ENCODE measurements at places on chromosomes 16 and 17.
A peak's percentile ranks its signal among the peaks of the same experiment; 100 is the strongest.

DNA sequence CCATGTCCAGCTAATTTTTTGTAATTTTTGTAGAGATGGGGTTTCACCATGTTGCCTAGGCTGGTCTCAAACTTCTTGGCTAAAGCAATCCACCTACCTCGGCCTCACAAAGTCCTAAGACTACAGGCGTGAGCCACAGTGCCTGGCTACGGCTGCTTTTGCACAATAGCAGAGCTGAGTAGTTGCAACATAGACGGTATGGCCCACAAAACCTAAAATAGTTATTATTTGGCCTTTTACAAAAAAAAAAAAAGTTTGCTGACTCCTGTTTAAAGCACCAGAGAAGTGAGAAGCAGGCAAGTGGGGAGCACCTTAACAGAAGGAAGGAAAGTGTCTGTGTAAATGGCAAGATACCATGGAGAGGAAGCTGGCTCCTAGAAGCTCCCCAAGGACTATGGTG, 5.3 kb upstream of the HSF5 start:
- DNase-seq, result no peak

DNA sequence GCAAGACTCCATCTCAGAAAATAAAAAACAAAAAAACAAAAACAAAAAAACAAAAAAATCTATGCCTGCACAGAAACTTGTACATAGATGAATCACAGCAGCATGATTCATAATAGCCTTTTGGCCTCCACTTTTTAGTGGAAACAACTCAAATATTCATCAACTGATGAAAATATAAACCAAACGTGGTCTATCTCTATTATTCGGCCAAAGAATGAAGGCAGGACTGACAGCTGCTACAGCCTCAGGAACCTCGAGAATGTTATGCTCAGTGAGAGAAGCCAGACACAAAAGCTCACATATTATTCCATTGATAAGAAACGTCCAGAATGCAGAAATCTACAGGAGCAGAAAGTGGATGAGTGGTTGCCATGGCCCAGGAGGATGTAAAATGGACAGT, 19.8 kb downstream of the PPL start:
- no peak for DNase-seq

DNA sequence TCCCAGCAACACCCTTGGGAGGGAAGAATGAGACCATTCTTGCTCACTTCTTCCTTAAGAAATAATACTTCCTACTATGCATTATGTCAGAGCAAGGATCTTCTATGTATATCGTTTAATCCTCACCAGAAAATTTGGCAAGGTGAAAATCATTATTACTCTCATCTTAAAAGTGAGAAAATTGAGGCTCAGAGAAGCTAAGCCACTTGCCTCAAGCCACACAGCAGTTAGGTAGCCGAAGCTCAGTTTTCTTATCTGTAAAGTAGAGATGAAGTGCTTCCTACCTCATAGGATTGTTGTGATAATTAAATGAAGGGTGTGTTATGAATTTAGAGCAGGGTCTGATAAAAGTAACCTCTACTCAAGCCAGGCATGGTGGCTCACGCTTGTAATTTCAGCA, 368.9 kb upstream of the ASIC2 start:
- DNase-seq, result no peak

DNA sequence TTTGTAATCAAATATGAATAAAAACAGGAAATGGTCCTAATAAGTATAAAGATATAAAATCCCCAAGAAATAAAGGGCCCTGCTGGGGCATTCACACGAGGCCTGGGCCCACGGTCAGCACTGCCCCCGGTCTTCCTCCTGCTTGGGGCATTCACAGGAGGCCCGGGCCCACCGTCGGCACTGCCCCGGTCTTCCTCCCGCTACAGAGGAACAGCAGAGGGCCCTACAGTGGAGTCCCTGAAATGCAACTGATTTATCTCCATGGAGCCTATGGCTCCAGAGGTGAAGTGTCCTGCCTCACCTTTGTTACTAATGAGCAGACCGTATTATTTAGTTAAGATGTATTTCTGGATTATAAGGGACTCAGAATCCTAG, 46.5 kb downstream of the MAP1LC3B start:
- DNase-seq, result no peak

- DNase-seq, result no peak
Measured at GRCh38 chr16:79288066-79288465, 312.5 kb downstream of the MAF start.

DNA sequence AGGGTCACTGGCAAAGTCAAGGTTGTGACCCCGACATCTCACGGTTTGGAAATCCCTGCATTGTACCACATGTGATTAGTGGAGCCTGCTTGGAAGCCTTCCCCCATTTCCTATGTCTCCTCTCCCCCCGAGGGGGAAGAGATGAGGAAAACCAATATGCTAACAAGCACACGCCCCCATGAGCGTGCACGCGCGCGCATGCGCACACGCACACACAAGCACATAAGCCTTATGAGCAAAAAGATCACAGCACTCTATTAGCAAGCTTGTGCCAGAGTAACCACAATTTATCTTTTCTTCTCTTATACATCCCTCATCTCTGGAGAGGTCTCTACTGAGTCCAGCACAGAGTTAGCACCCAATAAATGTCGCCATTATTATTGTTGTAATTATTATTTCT, 31.8 kb upstream of the MMP2 start:
- no peak for DNase-seq

DNA sequence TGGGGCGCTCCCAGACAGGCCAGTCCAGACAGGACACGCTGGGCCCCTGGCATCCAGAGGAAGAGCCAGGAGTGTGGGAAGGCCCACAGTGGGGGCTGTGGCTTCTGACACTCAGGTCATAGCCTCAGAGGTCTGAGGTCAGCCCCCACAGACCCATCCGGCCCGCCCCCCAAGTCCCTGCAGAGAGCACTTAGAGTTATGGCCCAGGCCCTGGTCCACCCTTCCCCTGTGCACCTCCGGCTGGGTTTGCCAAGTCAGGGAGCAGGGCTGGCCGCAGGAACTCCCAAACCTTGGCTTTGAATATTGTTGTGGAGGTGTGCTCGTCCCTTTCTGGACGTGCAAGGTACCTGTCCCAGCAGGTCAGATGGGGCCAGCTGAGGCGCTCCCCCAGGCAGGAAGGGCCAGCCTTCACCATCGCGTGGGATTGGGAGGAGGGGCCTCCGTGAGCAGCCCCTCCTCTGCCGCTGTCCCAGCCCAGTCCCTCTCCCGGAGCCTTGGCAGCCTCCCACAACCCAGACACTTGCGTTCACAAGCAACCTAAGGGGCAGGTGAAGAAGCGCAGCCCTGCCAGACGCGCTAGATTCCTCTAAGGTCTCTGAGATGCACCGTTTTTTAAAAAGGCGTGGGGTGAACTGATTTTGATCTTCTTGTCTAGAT, 74.6 kb downstream of the SOCS1 start:
- no peak for DNase-seq

GRCh38 chr17:12457493-12457892, 208.2 kb upstream of the MYOCD start:
- no peak for DNase-seq

GRCh38 chr16:7914748-7915147, 582.1 kb downstream of the RBFOX1 start:
- no peak for DNase-seq

DNA sequence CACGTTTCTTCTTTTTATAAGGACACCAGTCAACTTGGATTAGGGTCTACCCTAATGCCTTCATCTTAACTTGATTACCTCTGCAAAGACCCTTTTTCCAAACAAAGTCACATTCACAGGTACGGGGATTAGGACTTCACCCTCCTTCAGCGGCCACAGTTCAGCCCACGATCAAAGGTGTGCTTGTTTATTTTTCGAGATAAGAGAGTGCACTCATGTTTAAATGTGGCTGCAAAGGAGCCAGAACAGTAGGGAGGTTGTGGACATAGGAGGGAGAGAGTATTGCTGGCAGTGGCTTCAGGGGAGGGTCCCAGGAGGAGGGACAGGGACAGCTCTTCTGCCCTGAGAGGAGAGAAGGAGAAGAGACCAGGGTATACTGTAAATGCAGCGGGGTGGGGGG, 46.7 kb downstream of the MGAT5B start:
- no peak for DNase-seq

- no peak for DNase-seq
Measured at GRCh38 chr17:65567566-65567965, 6.1 kb upstream of the AXIN2 start.

DNA sequence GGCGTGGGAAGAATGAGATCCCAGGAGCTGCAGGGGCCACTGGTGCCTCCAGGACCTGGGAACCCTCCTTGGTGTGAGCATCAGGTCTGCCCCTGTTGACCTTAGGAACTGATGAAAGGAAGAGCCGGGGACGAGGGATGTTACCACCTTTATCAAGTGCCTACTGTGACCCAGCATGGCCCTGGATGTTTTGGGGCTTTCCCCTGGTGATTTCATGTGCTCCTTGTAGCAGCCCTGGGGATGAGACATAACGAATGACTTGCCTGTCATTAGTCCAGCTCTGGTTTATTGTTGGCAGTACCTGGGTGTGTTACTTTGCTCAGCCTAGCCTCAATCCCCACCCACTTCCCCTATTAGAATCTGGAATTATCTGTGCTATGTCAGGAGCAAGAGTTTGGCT, 39.9 kb downstream of the WSCD1 start:
- no peak for DNase-seq

GRCh38 chr17:50966163-50966666, 100.1 kb upstream of the TOB1 start:
- no peak for DNase-seq

DNA sequence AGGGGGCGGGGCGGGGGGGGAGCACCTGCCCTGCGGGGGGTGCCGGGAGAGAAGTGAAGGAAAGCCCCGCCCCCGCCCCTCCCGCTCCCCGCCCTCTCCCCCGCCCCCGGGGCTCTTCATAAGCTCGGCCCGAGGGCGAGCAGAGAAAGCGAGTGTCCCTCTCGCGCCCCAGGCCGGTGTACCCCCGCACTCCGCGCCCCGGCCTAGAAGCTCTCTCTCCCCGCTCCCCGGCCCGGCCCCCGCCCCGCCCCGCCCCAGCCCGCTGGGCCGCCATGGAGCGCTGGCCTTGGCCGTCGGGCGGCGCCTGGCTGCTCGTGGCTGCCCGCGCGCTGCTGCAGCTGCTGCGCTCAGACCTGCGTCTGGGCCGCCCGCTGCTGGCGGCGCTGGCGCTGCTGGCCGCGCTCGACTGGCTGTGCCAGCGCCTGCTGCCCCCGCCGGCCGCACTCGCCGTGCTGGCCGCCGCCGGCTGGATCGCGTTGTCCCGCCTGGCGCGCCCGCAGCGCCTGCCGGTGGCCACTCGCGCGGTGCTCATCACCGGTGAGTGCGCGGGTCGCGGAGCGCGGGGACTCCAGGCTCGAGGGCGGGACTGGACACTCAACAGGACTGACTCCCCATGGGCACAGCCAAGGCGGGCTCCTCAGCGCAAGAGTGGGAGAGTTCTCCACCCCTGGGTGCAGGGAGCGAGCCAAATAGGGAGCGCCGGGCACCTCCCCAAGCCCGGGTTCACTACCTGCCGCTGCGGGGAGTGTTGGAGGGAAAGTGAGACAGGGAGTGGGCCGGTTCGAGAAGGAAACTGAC, at the start of gene HSD11B2:
TSS of gene HSD11B2 (plus strand) at position 145 of the 798 bp plus-strand sequence. CDS start at position 273, 128 bp downstream.
- DNase-seq, result no peak

GRCh38 chr17:65527857-65528591, 33.4 kb downstream of the AXIN2 start:
- no peak for DNase-seq

DNA sequence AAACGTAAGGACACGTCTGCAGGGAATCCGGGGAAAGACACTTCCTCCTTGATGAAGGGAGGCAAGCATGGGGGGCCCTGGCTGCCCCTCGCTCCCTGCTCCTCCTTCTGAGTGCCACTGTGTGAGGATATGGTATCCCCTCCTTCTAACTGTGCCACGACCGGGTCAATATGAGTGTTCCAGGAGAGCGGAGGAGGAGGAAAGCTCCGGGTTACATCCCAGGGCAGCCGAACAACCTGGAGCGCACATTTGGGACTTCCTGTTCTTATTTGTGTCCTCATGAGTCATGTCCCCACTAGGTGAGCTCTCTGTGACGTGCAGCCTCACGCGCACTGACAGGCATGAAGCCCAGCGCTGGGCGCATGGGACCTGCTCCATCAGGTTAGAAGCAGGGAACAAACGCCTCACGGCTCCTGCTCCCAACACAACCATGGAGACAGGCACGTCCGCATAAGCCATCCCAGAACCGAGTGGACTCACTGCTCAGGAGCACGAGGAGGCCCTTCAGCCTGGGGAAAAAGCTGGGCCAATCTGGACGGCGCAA, 92.9 kb upstream of the DNAH17 start:
- no peak for DNase-seq

- DNase-seq, result no peak
Measured at GRCh38 chr17:38958326-38958725, 8.9 kb downstream of the FBXO47 start.

GRCh38 chr17:83072600-83073358, 6.6 kb upstream of the METRNL start:
- DNase-seq, result no peak

DNA sequence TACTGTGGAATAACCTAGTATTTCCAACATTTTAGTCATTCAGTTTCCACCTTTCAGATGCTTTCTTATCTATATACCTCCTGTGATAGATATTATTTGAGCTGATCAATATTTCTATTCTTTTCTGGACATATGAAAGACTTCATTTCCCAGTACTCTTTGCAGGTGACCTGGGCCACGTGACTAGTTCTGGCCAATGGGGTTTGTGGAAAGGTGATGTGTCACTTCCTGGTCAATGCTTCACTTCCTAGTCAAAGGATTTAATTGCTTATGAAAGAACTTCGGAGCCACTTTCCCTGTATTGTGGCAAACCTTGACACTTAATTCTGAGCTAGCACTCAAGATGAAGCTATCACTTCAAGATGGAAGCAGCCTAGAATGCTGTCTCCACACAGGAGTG, 248.9 kb upstream of the FOXF1 start:
- DNase-seq, result no peak

GRCh38 chr17:49031965-49032928, 35.1 kb downstream of the IGF2BP1 start:
- DNase-seq, result peak; percentile 3

DNA sequence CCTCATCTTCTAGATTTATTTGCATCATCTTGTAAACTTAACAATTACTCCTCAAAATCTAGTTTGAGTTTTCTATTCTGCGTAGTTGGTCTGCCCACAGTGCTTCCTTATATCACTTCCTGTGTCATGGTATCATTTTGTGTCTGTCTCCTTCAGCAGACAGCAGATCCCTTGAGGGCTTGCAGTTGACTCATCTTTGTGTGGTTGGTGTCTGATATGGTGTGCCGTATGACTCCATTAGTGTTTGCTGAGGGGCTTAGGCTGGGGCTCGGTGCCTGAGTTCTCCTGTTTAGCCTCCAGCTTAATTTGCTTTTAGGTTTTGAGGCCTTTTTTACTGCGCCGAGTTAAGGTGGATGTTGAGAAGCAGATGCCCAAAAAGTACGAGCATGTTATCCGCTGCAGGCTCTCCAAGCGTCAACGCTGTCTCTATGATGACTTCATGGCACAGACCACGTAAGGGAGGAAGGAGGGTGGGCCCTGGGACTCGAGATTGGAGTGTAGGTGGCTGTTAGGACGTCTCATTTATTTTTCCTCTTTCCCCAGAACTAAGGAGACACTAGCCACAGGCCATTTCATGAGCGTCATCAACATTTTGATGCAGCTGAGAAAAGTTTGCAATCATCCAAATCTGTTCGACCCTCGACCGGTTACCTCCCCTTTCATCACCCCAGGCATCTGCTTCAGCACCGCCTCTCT, 16.9 kb downstream of the SRCAP start:
- peak; percentile 11 for DNase-seq

Measured in stimulated activated CD4-positive, alpha-beta T cell treated with anti-CD3 and anti-CD28 coated beads, TNF-alpha, amount 100 ng/mL, for 1 hour (primary cell).